Endothelial cell of umbilical vein (primary cell): ENCODE measurements at places on chromosomes 3 and 15. TPM values are rescaled to one million over a fixed set of nuclear protein-coding genes. Genes with fewer than 3 reads are reported as not detected.

DNA sequence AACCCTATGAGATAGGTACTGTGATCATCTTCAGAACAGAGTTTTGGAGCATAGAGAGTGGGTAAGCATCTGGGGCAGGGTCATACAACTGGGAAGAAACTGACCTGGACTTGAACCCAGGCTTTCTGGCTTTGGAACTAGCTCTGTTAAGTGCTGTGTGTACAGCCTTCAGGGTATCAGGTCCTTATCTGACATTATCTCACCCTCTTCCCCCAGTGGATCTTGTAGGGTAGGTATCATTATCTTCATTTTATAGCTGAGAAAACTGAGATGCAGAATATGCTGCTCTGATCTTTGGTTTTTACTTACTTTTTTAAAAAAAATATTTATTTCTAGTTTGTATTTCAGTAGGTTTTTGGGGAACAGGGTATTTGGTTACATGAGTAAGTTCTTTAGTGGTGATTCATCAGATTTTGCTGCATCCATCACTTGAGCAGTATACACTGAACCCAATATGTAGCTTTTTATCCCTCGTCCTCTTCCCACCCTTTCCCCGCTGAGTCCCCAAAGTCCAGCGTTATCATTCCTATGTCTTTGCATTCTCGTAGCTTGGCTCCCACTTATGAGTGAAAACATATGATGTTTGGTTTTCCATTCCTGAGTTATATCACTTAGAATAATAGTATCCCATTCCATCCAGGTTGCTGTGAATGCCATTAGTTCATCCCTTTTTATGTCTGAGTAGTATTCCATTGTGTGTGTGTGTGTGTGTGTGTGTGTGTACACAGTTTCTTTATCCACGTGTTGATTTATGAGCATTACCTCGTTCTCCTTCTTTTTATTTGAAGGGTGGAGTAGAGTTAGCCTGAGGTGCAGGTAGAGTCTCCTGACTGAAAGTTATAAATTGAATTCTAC is 271.2 kb downstream of the PTPRG start:
- H3K27me3 ChIP-seq = no peaks in the 10 kb centered on the region
- no peak overlapping the region for H3K27ac ChIP-seq
- H3K4me3 ChIP-seq = no peak overlapping the region
- H3K4me1 ChIP-seq = peaks cover 13% of the 10 kb centered on the region

GRCh38 chr15:61318802-61319525 is 89.9 kb upstream of the RORA start:
- no peaks in the 10 kb centered on the region for H3K36me3 ChIP-seq
- H3K4me3 ChIP-seq = no peak overlapping the region
- no peak for DNase-seq
- H3K4me1 ChIP-seq = no peaks in the 10 kb centered on the region

GRCh38 chr3:128491691-128491940 is 1.4 kb downstream of the GATA2 start:
- H3K4me3 ChIP-seq = peak overlapping the region; percentile 95
- H3K27ac ChIP-seq = peak overlapping the region; percentile 43
- H3K4me1 ChIP-seq = peaks cover 11% of the 10 kb centered on the region
- peak; percentile 50 for DNase-seq
- H3K36me3 ChIP-seq = no peaks in the 10 kb centered on the region

- H3K4me1 ChIP-seq = peaks cover 23% of the 10 kb centered on the region
- peak overlapping the region; percentile 94 for H3K27ac ChIP-seq
- DNase-seq = peak; percentile 100
- H3K4me3 ChIP-seq = peak overlapping the region; percentile 41
- H3K36me3 ChIP-seq = no peaks in the 10 kb centered on the region
Observed at GRCh38 chr3:66428733-66429132, 72.1 kb downstream of the LRIG1 start.

GRCh38 chr3:184616436-184616835 is 54.9 kb downstream of the EPHB3 start:
- no peaks in the 10 kb centered on the region for H3K36me3 ChIP-seq
- peaks cover 3% of the 10 kb centered on the region for H3K27me3 ChIP-seq
- no peak overlapping the region for H3K27ac ChIP-seq
- H3K4me3 ChIP-seq = no peak overlapping the region
- peaks cover 21% of the 10 kb centered on the region for H3K4me1 ChIP-seq

- no peaks in the 10 kb centered on the region for H3K27me3 ChIP-seq
- H3K4me1 ChIP-seq = no peaks in the 10 kb centered on the region
- H3K36me3 ChIP-seq = no peaks in the 10 kb centered on the region
- H3K4me3 ChIP-seq = no peak overlapping the region
- no peak overlapping the region for H3K27ac ChIP-seq
Observed at GRCh38 chr15:21260966-21261395, 179.3 kb downstream of the POTEB3 start.

DNA sequence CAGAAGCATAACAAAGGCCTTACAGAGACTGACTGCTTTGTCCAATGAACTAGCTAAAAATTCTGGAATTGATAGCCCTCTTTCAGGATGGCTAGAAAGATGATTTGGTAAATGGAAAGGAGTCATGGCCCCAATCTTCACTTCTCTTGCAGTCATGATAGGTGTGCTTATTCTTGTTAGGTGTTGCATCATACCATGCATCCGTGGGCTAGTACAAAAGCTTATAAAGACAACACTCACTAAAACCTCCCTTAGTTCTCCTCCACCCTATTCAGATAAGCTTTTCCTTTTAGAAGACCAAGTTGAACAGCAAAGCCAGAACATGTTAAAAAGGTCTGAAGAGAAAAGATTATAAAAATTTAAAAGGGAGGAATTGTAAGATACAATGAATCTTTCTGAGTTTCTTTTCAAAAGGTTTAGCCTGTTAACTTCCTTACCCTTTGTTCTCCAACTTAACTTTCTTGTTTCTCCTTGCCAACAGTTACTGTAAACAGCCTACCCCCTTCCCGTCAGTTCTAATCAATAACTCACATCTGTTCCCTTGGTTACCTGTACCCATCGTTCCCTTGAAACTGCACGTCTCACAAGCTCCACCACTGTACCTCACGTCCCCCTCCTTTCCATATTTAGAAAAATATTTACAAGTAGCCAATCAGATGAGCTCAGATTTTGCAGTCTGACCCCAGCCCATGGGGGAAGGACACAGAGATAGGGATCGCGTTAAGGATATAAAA is 105.8 kb downstream of the ZBBX start:
- no peaks in the 10 kb centered on the region for H3K36me3 ChIP-seq
- no peak overlapping the region for H3K27ac ChIP-seq
- H3K4me3 ChIP-seq = no peak overlapping the region
- H3K4me1 ChIP-seq = no peaks in the 10 kb centered on the region

DNA sequence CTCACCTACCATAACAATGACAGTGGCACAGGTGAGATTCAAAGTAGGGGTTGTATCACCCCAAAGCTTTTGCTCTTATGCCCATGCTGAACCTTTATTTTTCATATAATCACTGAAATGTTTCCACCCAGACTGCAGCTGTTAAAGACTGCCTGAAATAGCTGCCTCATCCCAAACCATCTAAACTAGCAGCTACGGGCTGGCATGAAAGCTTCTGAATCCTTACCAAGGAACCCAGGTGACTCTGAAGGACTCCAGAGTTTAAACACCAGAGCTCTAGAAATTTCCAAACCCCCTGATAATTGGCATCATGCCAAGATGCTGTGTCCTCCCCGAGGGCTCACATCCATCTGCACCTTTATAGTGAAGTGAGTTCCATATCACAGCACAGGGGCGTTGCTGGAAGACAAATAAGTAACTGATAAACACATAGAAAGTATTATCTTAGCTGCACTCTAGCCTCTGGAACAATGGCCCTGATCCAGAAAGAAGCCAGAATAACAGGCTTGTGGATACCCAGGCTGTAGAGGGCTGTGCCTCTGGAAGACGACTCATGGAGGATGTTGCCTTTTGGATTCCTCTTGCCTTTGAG is 238.9 kb downstream of the CADPS start:
- no peaks in the 10 kb centered on the region for H3K4me1 ChIP-seq
- H3K4me3 ChIP-seq = no peak overlapping the region
- H3K27ac ChIP-seq = no peak overlapping the region
- no peaks in the 10 kb centered on the region for H3K36me3 ChIP-seq
- H3K27me3 ChIP-seq = peaks cover 11% of the 10 kb centered on the region

DNA sequence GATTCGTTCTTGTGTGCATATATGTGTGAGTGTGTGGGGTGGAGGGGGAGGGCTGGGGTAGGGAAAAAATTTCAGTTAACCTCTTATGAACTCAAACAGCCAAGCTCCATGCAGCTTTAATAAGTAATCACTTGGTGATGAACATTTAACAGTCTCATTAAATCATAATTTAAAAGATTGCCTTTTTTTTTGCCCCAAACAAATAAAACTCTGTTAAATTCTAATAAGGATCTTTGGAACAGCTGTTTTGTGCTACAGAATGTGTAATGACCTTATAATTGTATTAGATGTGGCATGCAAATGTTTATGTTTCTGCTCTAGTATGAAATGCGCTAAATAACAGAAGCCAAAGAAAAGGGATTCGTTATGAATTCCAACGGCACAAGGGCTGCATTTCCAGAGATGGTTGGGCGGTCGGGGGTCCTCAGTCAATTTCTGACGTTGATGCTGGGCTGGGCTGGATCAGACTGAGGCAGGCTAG is 80.0 kb upstream of the RORA start:
- H3K27me3 ChIP-seq = no peaks in the 10 kb centered on the region
- H3K27ac ChIP-seq = no peak overlapping the region
- H3K4me1 ChIP-seq = no peaks in the 10 kb centered on the region
- no peak overlapping the region for H3K4me3 ChIP-seq
- DNase-seq = no peak

DNA sequence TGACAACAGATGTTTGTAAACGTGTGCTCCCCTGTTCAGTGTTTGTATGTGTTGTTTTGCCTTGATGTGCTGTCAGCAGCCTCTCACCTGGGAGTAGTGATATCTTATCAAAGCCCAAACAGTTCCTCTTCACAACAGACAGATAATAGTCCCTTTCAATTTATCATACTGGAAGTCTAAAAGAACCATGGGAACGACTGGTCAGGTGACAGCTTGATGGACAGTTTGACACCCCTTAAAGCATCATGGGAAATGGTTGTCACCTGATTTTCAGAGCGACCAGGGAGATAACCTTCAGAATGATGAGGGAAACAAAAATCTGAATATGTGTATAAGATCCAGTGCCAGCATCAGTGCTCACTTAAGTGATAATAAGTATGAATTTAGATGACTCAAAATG is 146.3 kb upstream of the SOX2 start:
- H3K27ac ChIP-seq = no peak overlapping the region
- DNase-seq = no peak
- H3K4me3 ChIP-seq = no peak overlapping the region
- no peaks in the 10 kb centered on the region for H3K36me3 ChIP-seq
- H3K27me3 ChIP-seq = no peaks in the 10 kb centered on the region
- H3K4me1 ChIP-seq = peaks cover 3% of the 10 kb centered on the region

GRCh38 chr3:143152043-143152442 is 32.5 kb downstream of the CHST2 start:
- H3K36me3 ChIP-seq = no peaks in the 10 kb centered on the region
- DNase-seq = no peak
- no peaks in the 10 kb centered on the region for H3K27me3 ChIP-seq
- no peak overlapping the region for H3K27ac ChIP-seq
- H3K4me1 ChIP-seq = no peaks in the 10 kb centered on the region

DNA sequence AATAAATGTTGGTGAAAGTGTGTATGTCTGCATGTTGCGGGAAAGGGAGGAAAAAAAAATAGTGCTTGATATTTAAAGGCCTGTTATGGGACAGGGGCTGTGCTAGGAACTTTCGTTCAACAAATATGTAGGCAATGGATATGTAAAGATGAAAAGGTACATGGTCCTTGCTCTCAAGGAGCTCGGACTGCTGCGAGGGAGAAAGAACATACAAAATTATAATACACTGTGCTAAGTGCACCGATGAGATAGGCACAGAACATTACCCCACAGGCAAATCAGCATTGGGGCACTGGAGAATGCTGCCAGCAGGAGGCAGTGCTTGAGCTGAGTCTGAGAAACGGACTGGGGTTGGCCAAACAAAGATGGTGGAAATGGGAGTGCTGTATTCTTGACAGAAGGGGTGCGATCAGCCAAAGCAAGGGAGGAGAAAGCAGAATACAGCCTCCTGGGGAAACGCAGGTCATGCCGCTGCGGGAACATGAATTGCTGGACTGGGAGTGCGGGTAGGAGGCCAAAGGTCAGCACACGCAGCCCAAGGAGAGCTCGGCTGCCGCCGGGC is 649 bp downstream of the C15orf40 start:
- DNase-seq = peak; percentile 79
- peaks cover 6% of the 10 kb centered on the region for H3K36me3 ChIP-seq
- H3K27me3 ChIP-seq = no peaks in the 10 kb centered on the region
- H3K4me1 ChIP-seq = peaks cover 17% of the 10 kb centered on the region

DNA sequence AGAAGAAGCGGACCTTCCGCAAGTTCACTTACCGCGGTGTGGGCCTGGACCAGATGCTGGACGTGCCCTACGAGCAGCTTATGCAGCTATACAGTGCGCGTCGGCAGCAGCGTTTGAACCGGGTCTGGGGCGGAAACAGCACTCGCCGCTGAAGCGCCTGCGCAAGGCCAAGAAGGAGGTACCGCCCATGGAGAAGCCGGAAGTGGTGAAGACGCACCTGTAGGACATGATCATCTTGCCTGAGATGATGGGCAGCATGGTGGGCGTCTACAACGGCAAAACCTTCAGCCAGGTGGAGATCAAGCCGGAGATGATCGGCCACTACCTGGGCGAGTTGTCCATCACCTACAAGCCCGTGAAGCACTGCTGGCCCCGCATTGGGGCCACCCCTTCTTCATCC is 390.4 kb upstream of the MEIS2 start:
- H3K27me3 ChIP-seq = no peaks in the 10 kb centered on the region
- H3K4me3 ChIP-seq = no peak overlapping the region
- no peak for DNase-seq
- no peaks in the 10 kb centered on the region for H3K4me1 ChIP-seq
- H3K36me3 ChIP-seq = no peaks in the 10 kb centered on the region

DNA sequence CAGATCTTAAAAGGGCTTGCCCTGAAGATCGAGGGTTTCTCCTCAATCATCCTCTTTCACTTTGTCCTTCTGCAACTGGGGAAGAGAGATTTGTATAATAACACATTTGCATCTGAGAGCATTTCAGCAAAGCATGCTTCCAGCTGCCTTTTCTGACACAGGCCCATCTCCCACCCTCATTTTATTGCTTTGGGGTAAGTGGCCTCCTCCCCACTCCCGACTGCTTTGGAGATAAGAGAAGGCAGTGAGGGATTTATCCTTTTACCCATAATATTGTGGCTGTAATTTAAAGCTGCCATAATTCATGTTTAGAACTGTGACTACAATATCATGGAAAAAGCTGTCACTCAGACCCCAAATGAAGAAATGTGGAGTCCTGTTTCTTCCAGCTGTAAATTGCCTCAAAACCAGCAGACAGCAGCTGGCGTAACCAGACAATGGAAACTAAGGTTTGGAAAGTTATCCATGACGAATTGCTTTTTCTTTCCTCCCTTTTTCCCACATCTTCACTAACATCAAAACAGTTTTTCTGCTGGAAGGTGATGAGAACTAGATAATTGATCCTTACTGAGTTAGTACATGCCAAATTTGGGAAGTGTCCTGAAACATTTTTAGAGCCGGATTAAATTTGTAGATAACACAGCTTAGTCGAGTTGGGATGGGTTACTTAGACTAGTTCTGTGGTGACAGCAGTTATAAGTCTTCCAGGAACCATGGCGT is 104.2 kb upstream of the PFN2 start:
- no peaks in the 10 kb centered on the region for H3K4me1 ChIP-seq
- no peak overlapping the region for H3K4me3 ChIP-seq
- H3K27ac ChIP-seq = no peak overlapping the region
- peaks cover 12% of the 10 kb centered on the region for H3K27me3 ChIP-seq

Gene CFAP92
- total RNA-seq = 0.21 and 0.62 TPM in 2 replicates

Gene SLC35G2
- 17.7 and 19.4 TPM in 2 replicates for total RNA-seq

Gene SCAANT1
- total RNA-seq = not detected in 2 replicates

Gene SPRED1
- 10.7 and 16.4 TPM in 2 replicates for total RNA-seq

Gene USP50
- total RNA-seq = not detected in 2 replicates

Gene NANOGP8
- not detected in 2 replicates for total RNA-seq

Gene CLDN18
- not detected in 2 replicates for total RNA-seq

Gene FBXL22
- total RNA-seq = not detected in 2 replicates
